H7 (cell line): ENCODE measurements at places on chromosomes 1 and 21. TPM values are rescaled to one million over a fixed set of nuclear protein-coding genes. Genes with fewer than 3 reads are reported as not detected.

GRCh38 chr1:62508187-62508758, 71.4 kb downstream of the USP1 start:
- DNase-seq = peak; percentile 13

DNA sequence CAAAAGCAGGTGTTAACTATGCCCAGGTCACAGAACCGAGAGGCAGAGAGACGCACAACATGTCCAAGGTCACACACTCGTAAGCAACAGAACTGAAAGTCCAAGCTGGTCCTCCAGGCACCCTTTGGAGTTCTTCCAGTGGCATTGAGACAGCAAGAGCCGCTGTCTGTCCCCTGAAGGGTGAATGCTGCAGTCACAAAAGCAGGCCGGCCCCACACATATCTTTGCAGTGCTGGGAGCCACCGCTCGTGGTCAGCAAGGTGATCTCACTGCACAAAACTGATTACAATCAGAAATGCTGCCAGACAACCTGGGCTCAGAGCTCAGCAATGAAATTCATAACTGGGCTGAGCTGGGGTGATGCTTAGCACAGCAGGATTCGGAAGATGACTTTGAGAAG, 47.4 kb upstream of the RAB4A start:
- no peak for DNase-seq

MTHFR gene
- total RNA-seq = 18.9 and 19.5 TPM in 2 replicates

- no peak for DNase-seq
Measured at GRCh38 chr1:156936191-156936590, 15.8 kb downstream of the LRRC71 start.

DNA sequence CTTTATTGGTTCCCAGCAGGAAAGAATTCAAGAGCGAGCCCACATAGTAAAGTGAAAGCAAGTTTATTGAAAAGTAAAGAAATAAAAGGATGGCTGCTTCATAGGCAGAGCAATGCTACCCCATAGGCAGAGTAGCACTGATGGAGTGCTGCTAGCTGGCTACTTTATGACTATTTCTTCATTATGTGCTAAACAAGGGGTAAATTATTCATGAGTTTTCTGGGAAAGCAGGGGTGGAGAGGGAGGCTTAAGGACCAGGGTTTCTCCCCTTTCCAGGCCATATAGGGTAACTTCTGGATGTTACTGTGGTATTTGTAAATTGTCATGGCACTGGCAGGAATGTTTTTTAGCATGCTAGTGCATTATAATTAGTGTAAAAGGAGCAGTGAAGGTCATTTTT, 1271.4 kb downstream of the KCNT2 start:
- DNase-seq = no peak

LMOD1 gene
- total RNA-seq = 0.42 and 0.48 TPM in 2 replicates

GRCh38 chr1:156806512-156807440, 9.9 kb downstream of the SH2D2A start:
- no peak for DNase-seq

DNA sequence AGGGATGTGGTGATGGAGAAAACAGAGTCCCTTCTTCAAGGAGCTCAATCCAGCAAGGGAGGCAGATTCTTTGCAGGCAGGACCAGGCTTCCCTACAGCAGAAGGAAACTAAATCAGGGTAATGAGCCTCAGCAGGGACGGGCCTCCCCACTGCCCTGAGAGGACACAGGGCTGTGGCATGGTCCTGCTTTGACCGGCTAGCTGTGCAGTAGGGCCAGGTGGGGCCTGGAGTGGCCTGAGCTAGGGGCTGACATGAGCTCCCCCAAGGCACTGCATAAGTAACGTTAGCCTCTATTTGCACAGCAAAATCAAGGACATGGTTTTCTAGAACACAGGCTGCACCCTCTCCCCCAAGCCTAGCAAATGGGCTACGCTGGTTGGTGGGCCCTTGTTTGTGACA, 162.9 kb downstream of the RYR2 start:
- DNase-seq = no peak

DNA sequence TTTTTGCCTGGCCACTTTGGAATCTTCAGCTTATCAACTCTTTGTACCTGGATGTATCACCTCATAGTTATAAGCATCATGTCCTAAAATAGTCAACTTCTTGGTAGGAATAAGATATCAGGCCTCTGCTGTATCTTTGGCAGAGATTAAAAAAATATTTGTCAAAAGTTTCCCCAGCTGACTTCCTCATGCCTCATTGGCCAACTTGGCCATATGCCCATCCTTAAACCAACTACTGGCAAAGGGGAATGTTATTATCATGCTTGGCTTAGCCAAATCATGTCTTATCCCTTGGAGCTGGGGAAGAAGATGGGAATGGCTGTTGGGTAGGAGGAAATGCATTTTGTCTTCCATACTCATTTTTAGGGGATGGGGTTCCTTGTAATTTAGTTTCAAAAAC, 23.4 kb downstream of the NFASC start:
- no peak for DNase-seq

GRCh38 chr1:89823679-89824292, 3.0 kb downstream of the LRRC8D start:
- no peak for DNase-seq

RNU1-1 gene
- total RNA-seq = under 0.01 TPM in 2 replicates

GRCh38 chr1:172776071-172776470, 117.2 kb downstream of the FASLG start:
- DNase-seq = no peak

GUCA2B gene
- not detected in 2 replicates for total RNA-seq

GRCh38 chr1:210248341-210248740, 15.7 kb downstream of the SERTAD4 start:
- no peak for DNase-seq

CYYR1 gene
- 31.6 and 34.2 TPM in 2 replicates for total RNA-seq
